PC-9 (cell line): ENCODE measurements at places on chromosomes 16 and 17. TPM values are rescaled to one million over a fixed set of nuclear protein-coding genes. Genes with fewer than 3 reads are reported as not detected.

The PSKH1 gene
- 25.8 and 28.4 TPM in 2 replicates for total RNA-seq

The NACA2 gene
- not detected in 2 replicates for total RNA-seq

The TP53TG3B gene
- not detected in 2 replicates for total RNA-seq

DNA sequence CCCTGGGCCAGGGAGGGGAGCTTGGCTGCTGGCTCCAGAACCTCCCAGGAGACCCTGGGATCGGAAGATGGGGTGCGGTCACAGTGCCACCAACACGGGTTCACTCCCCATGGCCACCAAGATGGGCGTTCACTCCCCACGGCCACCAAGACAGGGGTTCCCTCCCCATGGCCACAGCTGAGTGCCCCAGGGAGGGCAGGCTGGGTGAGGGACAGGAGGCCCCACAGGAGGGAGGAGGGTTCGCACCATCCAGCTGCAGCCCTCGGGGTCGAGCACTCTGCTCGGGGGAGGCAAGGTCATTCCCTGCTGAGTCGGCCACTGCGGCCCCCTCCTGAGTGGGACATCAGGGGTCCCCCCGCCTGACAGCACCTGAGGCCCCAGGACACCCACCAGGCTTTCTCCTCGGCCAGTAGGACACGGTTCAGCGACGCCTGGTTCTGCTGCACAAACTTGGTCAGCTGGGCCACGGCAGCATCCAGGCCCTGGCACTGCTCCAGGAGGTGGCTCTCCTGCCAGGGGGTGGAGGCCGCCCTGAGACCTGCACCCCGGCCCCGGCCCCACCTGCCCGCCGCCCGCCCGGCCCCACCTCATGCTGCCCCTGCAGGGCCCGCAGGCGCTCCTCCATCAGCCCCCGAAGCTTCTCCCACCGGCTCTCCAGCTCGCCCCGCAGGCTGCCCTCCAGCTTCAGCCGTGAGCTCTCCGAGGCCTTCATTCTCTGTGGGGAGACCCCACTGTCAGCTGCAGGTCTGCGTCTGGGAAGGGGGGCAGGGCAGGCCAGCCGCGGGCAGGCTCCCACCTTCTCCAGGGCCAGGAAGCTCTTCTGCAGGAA, 5.9 kb downstream of the CCDC154 start:
- DNase-seq, result no peak

DNA sequence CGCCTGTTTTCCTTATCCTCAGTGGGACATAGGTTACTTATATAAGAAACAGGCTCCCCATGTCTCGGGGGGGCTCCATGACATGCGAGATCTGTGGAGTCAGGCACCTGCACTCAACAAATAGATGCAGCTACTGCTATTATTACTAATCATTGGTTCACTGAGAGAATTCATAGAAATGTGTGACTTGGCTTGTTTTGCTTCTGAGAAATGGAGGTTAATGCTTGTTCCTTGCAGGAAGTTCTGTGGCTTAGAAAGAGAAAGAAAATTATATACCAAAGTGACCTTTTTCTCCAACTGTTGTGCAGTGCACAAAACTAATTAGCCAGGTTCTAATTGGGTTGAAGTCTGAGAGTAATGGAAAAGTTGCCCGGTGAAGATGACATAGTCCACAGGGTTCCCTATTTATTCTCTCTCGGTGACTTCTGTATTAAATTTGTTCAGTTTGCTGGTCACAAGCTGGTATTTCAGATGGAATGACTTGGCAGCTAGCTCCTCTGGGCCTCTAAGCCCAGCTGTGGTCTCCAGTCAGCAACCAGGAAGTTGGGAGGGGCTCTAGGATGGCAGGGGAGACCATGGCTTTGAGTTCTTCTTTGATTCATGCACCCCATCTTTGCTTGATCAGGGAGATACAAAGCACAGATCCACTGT, 17.6 kb upstream of the MAF start:
- no peak for DNase-seq

DNA sequence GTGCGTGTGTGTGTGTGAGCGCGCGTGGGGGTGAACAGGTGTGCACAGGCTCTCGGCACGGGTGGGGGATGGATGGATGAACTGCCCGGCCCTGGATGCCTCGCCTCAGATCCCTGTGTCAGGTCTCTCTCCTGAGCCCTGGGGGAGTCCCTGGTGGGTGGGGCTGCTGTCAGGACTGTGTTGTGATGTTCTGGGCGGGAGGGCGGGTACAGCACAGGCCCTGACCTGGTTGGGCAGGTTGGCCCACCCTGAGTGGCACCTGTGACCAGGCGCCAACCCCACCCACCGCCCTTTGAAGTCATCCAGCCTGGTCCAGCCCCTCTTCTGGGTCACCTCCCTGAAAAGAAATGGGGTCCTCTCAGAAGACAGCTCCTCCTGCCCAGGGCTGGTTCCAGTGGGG, 41.6 kb upstream of the TAC4 start:
- peak; percentile 63 for DNase-seq

DNA sequence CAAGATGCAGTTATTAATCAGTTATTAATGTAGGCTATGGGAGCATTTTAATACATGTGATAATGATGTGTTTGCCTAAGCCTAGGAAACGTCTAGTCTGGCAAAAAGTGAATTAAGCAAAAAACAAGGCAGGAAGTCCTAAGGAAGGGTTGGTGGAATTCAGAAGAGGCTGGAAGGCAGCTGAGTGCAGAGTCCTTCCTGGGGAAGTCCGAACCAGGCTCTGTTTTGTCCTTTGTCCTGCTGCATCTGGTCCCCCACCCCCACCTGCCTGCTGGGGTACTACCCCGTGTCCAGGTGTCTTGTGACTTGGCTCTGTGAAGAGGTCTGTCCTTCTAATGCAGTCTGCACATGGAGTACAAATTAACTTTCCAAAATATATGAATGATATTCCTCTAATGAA, 1.5 kb upstream of the MYH10 start:
- DNase-seq, result no peak

DNA sequence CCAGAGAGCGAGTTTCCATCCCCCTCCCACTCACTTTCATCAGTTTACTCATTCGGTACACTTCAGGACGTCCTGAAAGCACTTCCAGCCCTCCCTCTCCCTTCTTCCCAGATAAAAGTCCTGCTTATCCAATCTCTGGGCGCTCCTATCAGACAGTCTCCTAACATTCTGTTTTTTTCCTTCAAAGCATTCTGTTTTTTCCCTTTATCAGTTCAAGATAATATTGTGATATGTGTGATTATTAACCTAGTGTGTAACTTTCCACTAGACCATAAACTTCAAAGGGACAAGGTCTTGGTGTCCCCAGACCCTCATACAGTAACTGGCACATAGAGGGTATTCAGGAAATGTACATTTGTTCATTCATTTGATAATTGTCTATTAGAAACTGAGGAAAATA, 24.4 kb upstream of the C16orf87 start:
- no peak for DNase-seq

DNA sequence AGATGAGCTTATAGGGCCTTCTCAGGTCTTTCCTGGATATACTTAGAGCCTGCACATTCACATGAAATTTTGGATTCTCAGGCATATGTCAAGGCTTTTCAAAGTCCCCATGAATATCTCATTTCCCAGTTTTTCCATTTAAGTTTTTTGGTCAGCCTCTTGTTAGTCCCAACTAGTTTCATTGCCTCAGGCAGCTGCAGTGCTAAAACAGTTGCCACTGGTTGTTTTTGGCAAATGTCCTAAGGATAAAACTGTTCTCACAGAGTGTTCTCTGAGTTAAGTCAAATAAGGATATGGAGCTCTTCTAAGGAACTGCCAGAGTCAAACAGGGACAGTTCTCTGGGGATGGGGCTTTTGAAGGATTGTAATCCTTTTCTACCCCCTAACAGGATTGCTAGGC, 39.9 kb upstream of the ABCC11 start:
- no peak for DNase-seq
